ENCODE measurements at places on chromosomes 2 and 18.

- DNase-seq: no peak
Observed at GRCh38 chr2:180661686-180662030, 318.7 kb upstream of the UBE2E3 start.

DNA sequence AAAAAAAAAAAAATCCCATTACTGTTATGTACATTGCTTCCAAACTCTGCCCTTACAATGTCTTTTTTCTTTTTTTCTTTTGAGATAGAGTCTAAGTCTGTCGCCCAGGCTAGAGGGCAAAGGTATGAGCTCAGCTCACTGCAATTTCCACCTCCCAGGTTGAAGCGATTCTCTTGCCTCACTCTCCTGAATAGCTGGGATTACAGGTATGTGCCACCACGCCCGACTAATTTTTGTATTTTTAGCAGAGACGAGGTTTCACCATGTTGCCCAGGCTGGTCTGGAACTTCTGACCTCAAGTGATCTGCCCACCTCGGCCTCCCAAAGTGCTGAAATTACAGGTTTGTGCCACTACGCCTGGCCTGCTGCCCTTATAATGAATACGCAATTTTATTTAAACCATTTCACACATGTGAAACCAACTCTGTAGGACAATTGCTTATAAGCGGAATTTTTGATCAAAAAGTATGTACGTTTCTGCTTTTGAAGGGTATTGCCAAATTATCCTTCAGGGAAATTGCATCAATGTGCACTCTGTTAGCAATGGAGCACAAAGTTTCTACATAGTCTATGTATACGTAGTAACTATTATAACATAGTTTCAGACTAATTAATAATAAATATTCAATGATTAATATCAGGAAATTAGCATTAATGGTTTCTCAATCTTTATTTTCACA, 55.7 kb upstream of the ACTR3 start:
- DNase-seq: no peak

DNA sequence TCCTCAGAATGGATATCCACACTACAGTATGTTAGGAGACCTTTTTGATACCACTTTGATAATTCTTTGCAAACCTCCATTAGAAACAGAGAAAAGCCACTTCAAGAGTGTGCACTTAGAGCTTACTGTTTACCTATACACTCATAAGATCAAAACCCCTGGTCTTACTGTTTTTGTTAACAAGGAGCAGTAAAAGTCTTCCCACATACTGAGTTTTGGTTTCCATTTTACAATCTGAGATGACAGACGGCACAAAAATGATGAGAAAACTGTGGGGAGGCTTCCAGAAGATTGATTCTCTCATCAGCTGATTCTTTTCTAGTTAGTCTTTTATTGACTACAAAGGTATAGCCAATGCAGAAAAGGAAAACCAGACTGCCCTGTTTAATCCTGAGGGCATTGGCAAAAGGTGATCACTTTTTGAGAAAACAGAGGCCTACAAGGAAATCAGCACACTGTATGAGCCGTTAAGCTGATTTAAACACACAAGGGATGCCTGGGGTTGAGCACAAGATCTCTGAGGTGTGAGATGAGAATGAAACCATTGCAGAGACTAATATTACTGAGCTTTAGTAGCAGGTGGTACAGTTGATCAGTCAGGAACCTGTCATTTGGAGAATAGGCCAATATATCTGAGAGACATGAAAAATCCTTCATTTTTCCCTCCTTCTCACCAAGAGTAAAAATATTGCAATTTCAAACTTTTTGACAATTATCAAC, 368.6 kb downstream of the GRB14 start:
- no peak for DNase-seq

DNA sequence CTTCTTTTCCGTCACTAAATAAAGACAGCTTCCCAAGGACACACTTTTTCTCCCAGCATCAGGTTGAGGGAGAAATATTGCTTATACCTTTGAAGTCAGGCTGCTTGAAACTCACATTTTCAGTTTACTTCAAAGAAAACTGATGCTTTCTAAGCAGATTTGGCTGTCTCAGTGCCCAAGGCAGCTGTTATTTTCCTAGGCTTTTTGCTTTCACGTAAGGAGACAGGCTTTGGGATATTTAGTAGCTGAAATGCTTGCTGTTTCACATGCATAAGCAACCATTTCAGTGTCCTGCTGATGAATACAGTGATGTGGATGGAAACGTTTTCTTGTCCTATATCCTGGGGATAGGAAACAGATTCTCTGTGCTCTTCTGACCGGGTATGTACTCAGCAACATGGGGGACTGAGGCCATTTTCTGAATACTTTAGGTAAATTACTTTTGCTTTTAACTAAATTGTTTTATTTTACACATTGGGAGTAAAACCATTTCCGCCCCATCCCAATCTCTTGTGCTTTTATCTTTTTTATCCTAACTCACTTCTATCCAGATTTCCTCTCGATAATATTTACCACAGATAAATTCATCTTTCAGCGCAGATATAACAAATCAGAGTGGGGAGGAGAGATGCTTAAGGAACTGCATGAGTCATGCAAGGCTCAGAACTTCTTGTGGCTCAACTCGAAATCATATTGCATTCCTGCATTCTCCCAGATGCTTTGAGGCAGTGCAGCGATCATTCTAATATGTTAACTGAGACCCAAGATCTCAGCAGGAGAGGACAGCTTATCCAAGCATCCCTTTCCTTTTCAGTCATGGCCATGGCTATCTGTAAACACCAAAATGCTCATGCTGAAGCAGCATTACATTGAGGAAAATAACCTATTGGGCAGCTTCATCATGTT, 22.2 kb downstream of the GALR1 start:
- no peak for DNase-seq

DNA sequence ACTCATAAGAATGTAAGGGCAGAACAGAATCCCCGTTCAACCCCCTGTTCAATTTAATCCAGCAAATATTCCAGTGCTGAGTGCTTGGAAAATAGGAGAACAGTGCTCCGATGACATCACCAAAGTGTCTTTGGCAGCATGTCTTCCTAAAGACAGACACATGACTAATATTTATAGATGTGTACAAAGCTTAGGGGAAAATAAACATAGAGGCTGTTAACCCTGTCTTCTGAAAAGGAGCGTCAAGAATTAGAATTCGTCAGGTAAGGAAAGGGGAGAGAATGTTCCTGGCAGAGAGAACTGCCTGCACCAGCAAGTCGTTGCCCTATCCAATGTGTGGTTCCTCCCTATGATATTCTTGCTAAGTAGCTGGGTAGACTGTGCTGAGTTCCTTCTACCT, 72.7 kb downstream of the PLB1 start:
- DNase-seq: no peak

DNA sequence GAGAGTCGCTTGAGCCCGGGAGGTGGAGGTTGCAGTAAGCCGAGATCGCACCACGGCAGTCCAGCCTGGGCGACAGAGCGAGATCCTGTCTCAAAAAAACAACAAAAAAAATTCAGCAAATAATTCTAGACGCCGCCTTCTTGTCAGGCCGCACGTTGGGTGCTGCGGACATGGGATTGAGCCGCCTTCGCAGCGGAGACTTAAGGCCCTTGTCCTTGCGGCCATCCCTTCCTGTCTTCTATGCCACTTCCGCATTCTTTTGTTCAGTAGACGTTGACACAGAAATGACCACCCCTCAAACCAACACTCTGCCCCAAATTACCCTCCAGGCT, 15.8 kb downstream of the PTPN18 start:
- no peak for DNase-seq

- DNase-seq: no peak
Observed at GRCh38 chr2:55887901-55888624, 35.5 kb downstream of the EFEMP1 start.

DNA sequence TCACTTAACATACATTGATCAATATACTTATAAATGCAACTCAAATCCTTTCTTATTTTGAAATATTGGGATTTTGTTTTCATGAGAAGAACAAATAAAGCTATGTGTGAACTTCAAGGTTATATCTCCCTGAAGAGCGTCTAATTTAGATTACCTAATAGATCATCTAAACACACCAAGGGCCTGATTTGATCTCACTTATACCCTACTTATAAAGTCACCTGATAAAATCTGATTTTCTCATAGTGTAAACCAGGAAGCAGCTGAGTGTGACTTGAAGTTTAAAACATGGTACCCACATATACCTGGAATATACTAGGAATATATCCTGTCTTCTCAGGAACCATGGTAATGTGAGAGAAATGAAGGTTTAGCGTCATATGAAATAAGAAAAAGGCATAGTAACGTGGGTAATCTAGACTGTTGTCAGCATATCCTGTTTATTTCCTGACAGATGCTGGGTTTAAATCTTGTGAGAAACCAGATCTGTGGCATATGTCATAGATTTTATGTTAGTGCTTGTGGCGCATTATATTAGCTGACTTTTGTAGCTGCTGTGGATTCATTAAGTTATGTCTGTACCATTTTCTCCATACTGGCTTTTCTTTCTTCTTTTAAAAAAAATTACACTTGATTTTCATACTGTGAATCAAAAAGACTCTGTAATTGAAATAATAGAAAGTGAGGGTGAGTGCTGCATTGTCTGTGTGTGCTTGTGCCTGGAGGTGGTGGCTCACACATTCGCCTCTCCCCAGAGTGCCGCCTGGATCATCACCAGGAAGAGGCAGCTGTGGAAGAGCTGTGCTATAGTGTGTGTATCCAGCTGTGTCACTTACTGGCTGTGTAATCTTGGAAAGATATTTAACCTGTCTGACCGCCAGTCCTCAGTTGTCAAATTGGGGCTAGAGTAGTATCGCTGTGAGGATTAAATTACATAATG, 164.0 kb downstream of the MYO3B start:
- DNase-seq: no peak

DNA sequence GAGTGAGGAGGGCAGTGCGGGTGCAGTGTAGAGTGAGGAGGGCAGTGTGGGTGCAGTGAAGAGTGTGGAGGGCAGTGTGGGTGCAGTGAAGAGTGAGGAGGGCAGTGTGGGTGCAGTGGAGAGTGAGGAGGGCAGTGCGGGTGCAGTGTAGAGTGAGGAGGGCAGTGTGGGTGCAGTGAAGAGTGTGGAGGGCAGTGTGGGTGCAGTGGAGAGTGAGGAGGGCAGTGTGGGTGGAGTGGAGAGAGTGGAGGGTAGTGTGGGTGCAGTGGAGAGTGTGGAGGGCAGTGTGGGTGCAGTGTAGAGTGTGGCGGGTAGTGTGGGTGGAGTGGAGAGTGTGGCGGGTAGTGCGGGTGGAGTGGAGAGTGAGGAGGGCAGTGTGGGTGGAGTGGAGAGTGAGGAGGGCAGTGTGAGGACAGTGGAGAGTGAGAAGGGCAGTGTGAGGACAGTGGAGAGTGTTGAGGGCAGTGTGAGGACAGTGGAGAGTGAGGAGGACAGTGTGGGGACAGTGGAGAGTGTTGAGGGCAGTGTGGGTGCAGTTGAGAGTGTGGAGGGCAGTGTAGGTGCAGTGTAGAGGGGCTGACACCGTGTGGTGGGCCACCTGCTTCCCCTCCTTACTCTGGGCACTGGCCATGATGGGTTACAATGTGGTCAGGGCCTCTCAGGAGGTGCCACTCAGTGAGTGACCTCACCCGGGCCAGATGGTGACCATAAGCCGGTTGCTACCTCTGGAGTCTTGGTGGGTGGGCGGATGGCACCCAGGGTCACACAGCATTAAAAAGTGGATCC, 28.5 kb downstream of the INPP4A start:
- no peak for DNase-seq

- no peak for DNase-seq
Observed at GRCh38 chr2:32249731-32250236, 14.9 kb downstream of the NLRC4 start.

Data from stimulated activated naive CD4-positive, alpha-beta T cell treated with Interleukin-2 at 50 U/mL for 16 hours (primary cell).